ENCODE measurements at places on chromosomes 3 and 15.

- no peak for DNase-seq
Measured at GRCh38 chr3:42387802-42388651, 22.4 kb downstream of the LYZL4 start.

DNA sequence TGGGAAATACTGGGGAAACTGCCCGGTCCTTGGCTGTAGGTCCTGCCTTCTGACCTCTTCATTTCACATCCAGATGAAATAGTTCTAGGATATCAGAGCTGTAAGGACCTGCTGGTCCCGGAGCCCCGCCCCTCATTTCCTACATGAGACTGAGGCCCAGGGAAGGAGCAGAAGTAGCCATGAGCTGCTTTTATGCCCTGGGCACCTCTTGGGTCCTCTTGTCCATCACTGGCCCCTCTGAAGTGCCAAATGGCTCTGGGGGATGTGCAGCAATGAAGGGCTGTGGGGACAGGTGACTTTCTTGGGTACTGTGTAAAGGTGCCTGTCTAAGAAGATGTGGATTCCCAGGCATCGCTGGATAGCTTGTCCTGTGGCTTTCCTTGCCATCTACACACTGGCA, 40.3 kb upstream of the ESYT3 start:
- DNase-seq = no peak

- no peak for DNase-seq
Measured at GRCh38 chr3:153448151-153448829, 286.3 kb downstream of the RAP2B start.

DNA sequence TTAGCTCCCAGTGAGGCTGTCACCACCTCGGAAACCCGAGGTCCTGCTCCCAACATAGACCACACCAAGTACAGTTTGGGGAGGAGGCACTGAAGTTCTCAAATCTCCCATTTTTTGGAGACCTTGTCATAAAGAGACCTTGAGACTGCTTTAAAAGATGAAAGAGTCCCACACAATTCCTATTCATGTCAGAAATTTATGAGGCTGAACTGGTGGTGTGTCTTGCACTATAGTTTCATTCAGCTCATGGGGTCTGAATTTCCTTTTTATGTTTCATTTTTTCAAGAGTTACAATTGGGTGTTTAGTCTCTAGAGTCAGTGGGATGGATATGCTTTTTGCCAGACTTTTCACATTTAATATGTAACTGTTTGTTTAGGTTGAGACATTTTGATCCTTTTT, 318.1 kb upstream of the LRRFIP2 start:
- no peak for DNase-seq

DNA sequence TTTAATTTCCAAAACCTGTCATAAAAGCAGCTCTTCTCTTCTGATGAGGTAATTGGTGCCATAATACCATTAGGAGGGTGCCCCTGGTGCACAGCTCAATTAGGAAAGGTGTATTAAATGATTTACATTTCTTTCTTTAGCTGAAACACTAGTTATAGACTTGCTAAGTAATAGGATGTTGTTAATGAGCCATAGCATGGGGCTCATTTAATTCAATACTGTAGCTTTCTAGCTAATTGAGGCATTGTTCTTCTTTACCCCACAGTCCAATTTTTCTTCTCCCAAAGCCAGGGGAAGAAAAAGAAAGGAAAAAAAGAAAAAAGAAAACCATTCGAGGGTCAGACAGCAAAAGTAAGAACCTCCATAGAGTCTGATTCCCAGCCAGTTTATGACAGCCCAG, 164.0 kb upstream of the HES1 start:
- no peak for DNase-seq

GRCh38 chr3:105676621-105677300, 192.1 kb downstream of the CBLB start:
- DNase-seq = no peak

- DNase-seq = peak; percentile 13
Measured at GRCh38 chr3:117439812-117440211, 730.2 kb downstream of the TUSC7 start.

DNA sequence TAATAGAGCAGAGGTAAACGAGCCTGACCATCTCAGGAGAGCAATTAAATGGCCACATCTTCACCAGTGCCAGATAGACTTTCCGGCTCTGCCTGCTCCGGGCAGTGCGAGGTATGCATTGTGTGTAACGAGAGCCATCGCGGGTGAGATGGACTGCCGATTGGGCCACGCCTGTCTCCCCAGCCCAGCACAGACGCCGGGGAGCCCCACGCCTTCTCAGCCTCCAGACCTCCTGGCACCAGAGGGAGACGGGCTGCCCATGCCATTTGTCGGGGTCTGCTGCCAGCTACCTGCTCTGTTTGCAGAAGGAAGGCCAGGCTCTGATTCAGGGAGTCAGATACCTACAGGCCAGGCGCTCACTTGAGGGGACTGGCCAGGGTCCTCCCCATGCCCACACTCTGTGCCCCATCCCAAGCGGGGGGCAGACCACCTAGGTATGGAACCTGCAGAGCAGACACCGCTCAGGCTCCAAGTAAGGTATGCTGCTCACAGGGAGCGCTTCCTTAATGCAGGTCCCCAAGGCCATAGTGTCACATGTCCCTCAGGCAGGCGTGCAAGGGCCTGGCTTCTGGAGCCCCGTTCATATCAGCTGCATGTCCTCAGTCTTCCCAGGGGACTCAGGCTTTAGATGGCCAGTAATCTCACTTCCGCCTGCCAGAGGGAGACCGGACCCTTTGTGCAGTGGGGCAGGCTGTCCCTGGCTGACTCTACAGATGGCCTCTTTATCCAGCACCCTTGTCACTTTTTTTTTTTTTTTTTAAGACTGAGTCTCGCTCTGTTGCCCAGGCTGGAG, 62.2 kb downstream of the DNAJB8 start:
- no peak for DNase-seq
